ENCODE measurements at places on chromosomes 1 and 21.

DNA sequence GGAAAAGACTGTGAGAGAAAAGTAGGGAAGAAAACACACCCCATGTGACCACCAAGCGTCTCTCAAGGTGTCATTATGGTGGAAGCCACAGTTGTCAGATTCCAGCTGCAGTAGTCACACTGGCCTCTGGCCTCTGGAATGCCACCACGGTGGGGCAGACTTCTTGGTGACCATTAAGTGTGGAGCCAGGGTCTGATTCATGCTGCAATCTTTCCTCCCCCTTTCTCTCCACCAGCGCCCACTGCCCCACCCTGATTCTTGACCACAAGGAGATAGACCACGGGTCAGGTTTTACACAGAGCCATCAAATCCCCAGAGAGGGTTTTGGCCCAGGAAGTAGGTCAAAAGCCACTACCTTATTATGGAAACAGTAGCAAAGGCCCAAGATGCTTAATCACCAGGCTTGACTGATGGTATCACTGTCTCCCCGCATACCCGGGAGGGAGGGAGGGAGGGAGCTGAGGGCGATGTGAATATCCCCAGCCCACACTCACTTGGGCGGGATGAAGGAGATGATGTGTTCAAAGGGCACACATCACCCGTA, 52.7 kb upstream of the GRHL3 start:
- DNase-seq: peak; percentile 92

GRCh38 chr1:107267489-107267888, 126.7 kb downstream of the NTNG1 start:
- DNase-seq: no peak

DNA sequence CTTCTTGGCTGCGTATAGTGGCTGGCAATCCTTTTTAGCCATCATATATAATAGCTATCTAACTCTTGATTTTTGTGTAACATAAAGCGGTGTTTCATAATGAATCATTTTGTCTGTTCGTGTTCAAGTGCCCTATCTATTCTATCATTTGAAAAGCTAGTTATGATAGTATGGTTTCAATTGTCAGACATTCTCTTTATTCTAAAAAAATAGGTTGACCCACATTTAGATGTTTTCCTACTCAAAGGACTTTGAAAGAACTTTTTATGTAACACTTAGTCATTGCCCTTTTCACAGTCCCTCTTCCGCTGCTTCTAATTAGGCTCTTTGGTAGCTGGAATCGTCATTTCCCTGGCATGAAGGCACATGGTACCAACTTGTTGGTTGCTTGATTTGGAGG, 272.2 kb upstream of the B3GALT2 start:
- no peak for DNase-seq

- DNase-seq: no peak
These were observed 19.8 kb upstream of the UBXN10 start for GRCh38 chr1:20166051-20166450.

DNA sequence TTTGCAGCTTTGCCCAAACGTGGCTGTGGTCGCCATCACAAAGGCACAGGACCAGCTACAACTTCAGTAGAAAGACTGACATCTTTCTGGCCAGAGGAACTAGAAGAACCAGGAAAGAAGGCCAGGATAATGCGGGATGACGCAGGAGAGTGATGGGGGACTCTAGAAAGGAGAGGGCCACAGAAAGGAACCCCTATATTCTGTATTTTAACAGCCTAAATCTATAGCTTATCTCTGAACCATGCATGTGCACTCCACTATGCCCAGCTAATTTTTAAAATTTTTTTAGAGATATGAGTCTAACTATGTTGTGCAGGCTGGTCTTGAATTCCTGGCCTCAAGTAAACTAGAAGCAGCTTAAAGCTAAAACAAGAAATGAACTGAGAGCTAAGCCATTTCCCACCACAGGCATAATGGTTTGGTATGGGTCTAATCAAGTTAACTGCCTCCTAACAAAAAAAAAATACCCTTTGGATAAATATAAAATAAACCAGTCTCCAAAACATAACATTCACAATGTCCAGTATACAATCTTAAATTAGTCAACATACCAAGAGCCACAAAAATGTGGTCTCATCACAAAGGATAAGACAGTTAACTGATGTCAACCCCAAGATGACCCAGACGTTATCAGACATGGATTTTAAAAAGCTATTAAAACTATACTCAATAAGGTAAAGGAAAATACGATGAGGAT, 18.0 kb downstream of the LTN1 start:
- no peak for DNase-seq

DNA sequence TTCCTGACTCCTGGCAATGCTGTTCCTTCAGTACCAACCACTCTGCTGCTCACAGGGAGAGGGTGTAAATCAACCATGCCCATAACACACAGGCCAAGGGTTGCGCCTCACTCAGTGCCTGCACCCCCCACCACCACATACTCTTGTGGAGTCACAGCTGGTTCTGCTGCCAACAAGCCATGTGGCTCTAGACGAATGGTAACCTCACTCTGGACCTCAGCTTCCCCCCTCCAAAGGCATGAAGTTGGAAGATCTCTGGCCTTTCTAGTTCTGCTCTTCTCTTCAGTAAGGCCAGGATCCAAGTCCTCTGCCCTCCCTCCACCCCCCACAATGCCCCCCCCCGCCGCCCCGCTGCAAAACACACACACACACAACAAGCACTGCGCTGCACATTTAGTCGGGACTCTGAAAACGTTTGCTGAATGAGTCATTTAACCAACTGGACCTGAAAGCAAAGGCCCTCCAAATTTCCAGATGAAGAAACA, 1.7 kb upstream of the GLIS1 start:
- no peak for DNase-seq

- DNase-seq: no peak
These were observed 207.1 kb downstream of the ADGRL2 start for GRCh38 chr1:82007804-82008203.

DNA sequence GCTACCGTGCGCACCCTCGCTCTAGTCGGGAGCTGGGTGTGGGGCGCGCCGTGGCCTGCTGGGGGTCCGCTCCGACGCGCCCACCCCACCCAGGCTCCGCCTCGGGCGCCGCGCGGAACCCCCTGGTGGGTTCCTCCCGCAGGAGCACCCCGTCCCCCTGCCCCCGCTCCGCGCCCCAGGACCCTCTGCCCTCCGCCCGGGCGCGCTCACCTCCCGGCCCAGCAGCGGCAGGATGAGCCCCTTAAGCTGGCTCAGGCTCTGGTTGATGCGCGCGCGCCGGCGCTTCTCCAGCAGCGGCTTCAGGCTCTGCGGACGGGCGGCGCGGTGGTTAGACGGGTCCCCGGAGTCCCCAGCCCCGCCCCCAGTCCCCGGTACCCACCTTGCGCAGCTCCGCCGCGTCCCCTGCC, 319 bp downstream of the HES2 start:
- DNase-seq: no peak

- DNase-seq: no peak
These were observed 60.9 kb downstream of the KIF21B start for GRCh38 chr1:200962631-200963030.

- DNase-seq: no peak
These were observed 102.7 kb upstream of the DPH5 start for GRCh38 chr1:101128211-101128727.

GRCh38 chr1:46549697-46550681, 1.5 kb downstream of the KNCN start:
- DNase-seq: no peak

DNA sequence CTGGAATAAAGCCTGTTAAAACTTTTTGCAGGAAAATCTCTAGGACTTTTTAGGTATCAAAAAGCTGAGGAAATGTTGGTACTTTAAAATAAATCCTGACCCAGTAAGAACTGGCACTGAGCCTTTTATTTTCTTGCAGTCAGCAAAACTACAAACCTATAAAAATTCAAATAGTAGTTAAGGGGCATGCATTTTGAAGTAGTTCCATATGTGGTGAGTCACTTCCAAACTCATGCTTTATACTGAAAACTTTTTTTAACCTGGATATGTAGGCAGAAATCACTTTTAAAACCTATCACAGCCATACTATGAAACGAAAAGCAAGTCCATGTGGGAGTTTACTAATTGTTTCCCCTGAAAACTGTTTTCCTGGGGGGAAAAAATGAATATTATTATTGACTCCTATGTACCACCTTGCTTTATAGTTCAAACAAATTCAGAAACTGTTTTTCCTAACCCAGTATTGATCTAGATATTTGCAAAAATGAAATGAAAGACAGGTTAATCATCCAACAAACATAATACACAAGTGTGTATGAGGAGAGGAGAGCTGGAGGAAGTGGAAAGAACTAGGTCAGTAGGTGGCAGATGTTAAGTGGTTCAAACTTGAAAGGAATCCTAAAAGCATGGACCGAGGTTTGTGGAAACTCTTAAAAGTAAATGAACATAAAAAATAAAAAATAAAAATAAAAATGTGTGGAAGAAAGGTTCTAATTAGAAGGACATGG, 30.5 kb downstream of the NRIP1 start:
- DNase-seq: peak; percentile 41

GRCh38 chr1:41588334-41588875, 103.9 kb upstream of the EDN2 start:
- DNase-seq: no peak

GRCh38 chr21:15667819-15668218, 62.0 kb upstream of the USP25 start:
- DNase-seq: no peak

- no peak for DNase-seq
These were observed 61.8 kb downstream of the CD247 start for GRCh38 chr1:167456524-167456923.

GRCh38 chr1:58576727-58577653, at the start of gene TACSTD2:
TSS of gene TACSTD2 (minus strand) at chr1:58577252. CDS start at chr1:58577156, 96 bp downstream.
- no peak for DNase-seq

DNA sequence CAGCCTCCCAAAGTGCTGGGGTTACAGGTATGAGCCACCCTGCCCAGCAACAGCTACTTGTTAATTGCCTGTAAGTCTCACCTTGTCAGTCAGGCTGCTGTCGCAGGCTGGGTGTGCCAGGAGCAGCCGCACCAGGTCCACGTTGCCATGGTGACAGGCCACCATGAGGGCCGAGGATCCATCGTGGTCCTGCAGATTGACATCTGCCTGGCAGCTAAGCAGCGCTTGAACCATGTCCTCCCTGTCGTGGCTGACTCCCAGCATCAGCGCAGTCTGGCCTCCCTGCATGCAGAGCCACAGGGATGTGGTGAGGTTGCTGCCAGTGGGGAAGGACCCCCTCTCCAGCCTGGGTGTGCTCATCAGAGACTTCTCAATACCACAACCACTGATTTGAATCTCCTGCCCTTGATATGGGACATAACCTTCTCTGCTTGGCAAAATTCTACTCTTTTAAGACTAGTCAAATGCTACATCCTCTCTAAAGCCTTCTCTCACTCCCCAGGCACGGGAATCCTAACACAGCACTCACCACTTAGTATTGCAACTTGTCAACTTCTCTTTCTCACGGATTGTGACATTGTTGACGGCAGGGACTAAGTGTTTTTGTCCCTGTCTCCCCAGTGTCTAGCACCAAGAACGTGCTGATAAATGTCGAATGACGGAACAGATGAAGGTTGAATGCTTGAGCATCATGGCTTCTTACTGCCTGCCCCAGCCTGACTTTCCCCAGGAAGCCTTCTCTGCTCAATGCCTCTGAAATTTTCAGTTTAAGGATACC, 52.9 kb downstream of the L1TD1 start:
- no peak for DNase-seq

GRCh38 chr21:42630626-42631025, 22.8 kb upstream of the PDE9A start:
- DNase-seq: no peak

DNA sequence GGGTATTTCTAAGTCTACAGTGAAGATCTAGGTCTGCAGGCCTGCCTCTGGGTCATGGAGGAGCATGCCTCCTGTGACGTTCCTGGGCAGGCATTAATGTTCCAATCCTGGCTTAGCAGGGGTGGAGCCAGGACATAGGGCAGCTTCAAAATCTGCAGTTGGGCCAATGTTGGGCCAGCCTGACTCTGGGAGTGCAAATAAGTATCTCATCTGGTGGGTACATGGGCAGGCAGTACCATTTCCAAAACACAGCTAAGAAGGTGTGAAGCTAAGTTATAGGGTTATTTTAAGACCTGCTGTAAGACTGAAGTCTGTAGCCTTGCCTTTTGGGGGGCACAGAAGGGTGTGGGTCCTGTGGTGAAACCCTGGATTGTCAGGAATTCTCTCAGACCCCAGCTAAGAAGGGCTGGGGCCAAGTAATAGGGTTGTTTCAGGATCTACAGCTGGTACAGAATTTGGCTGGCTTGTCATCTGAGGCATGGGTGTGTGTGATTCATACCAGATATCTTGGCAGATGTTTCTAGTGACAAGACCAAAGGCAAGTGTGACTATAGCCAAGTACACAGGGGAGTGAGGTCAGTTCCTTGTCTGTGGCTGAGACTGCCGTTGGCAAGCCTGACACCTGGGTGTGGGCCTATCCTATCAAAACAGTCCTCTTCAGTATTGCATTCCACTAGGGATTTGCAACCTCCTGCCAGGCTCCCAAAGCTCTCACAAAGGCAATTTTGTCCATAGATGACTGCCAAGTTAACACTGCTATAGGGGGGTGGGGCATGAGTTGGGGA, 468.7 kb upstream of the B3GALT2 start:
- DNase-seq: peak; percentile 18

DNA sequence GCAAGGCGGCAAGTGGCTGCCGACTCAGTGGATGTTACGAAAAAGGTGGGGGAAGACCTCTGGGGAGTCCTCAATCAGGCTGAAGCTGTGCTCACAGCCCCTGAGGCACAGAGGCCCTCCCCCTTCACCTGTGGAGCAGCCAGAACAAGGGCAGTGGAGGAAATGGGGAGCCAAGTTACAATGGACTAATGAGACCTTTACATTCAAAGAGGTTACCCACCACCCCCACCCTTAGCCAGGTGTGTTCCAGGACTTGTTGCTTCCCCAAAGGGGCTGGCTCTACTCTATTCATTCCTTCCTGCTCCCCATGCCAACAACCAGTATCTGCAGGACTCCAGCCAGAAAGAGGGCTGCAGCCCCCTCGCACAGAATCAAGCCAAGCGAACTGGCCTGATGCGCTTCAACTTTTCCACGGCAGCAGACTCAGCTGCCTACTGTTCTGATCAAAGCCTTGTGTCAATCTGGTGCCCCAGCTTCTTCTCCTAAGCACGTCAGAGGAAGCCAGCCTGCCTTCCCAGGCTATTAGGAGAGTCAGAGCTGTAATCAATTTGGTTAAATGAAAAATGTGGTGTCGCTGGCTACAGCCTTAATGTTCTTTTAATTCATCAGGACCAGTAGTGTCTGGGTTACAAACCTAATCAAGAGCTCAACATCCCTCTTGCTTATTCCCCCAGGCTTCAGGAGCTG, 1.8 kb upstream of the SYT2 start:
- DNase-seq: no peak

Measured in HS-5 (cell line).